ENCODE measurements at places on chromosomes 4 and X.

DNA sequence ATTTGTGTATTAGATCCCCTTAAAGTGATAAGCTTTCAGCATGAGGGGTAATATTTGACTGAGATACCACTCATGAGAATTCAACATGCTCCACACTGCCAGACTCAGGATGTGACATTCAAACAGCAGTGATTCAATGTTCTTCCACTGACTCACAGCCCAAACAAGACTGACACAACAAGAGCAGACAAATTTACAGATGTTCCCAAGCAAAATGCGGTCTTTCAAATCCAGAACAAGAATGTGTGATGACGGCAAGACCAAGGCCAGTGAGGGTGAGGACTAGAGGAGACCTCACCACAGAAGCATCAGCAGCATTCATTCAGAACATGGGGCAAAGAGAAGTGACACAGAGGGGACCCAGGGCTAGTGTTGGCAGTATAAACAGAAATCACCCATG lies 99.3 kb upstream of the GRIA3 start:
- no peak for DNase-seq

DNA sequence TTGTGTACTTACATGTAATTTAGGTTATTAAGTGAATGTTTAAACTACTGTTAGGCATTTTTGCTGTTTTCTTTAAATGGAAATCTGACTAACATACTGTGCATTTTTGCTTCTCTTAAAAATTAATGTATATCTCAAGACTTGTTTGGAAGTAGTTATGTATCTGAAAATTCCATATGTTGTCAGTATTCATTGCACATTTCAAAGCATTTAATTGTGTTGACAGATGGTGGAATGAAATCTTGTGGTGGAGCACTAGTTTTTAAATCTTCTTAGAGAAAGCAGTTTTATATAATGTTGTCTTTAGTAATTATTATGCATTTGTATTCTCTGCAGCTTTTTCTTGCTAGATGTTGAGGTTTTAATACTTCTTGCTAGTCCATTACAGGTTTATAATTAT lies 71.5 kb upstream of the MSANTD1 start:
- DNase-seq = no peak

DNA sequence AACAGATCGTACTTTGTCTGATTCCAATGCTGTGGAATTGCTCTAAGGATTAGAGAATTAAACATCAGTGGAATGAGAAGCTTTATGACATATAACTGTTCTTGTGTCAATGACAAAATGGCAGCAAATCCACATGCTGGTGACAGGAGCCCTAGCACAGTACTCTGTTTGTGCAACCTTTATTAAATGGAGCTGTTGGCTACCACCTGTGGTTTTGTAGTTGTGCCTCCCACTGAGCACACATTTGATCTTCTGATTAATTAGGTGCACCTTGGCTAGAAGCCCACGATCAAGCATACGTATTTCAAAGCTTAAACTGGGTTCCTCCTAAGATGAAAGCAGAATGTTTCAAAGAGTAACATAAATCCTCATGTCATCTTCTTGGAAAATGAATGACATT lies 394.0 kb upstream of the IGFBP7 start:
- DNase-seq = no peak

DNA sequence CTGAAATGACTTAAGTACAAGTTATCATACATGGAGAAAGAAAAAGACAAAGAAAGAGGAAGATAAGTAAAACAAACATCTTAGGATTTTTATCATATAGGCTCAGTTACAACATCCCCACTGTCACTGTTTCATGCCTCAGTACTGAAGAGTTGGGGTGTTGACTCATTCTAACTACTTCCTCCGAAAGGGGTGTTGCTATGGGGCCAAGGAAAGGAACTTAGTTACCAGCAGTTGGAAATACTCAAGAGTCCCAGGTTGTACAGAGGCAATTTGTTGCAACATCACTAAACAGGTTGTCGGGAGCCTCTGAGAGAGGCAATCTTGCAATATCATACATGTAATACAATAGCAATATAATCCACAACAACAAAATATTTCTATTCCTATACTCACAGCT lies 1264.7 kb downstream of the PCDH7 start:
- DNase-seq = no peak

- no peak for DNase-seq
Measured at GRCh38 chr4:149886786-149887490, 71.3 kb upstream of the IQCM start.

DNA sequence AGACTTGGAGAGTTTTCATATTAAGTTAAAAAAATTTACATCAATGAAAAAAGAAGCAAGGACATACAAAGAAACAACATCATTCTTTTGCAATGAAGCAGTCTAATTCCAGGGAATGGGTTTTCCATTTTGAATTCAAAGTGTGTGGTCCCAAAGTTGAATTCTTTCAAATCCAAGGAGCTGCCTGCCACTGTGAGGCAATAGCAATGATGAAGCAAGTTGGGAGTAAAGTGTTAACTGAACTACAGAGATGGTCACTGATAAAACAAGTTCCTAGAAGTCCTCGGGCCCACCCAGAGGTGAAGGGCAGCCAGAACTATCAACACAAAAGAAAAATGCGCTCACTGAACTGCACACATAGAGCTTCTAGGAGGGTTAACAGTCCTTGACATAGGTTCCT lies 115.9 kb downstream of the RAB28 start:
- DNase-seq = no peak

- no peak for DNase-seq
Measured at GRCh38 chrX:151801980-151802379, 67.4 kb downstream of the CNGA2 start.

- DNase-seq = no peak
Measured at GRCh38 chr4:46274717-46275116, 115.2 kb downstream of the GABRA2 start.

GRCh38 chrX:118211891-118212816 lies 95.5 kb upstream of the KLHL13 start:
- DNase-seq = no peak

- DNase-seq = no peak
Measured at GRCh38 chr4:4666693-4667621, 125.1 kb upstream of the STX18 start.

GRCh38 chrX:70001269-70001668 lies 48.5 kb downstream of the AWAT2 start:
- DNase-seq = no peak

GRCh38 chr4:155062948-155063347 lies 145.5 kb upstream of the NPY2R start:
- DNase-seq = no peak

GRCh38 chr4:163331629-163332376 lies 593 bp downstream of the NPY1R start:
- DNase-seq = no peak

DNA sequence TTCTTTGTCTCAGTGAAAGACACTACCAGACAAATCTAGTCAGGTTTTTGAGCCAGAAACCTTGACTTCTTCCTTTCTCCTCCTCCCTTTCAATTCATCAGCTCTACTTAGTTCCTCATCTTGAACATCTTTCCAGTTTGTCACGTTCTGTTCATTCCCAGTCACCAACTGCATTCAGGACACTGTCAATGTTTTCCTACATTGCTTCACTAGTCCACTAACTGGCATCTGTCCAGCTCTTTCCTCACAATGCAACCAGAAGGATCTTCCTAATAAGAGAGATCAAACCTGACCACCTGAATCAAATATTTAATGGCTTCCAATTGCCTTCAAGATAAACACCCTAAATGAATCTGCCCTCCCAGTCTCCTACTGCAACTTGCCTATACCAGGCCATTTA lies 52.5 kb downstream of the SYNPO2 start:
- no peak for DNase-seq

- no peak for DNase-seq
Measured at GRCh38 chr4:120052856-120053255, 13.8 kb downstream of the MAD2L1 start.

GRCh38 chr4:113116414-113117357 lies 67.2 kb downstream of the ANK2 start:
- DNase-seq = no peak

DNA sequence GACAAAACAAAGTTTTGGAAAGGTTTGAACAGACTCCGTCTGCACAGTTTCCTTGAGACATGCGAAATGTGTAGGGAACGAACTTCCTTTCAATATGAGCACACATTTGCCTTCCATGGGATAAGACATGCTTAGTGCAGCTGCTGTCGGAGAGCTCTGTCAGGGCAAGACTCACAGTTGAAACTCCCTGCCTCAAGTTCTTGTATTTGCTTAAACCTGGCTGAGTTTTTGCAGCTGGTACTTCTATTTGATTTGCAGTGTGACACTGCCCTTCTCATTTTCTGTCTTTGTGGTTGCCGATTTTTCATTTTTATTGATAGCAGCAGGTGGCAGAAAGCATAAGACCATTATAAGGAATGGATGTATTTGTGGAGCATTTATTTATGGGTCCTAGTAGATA lies 18.2 kb upstream of the RHOH start:
- no peak for DNase-seq

GRCh38 chr4:94358101-94358500 lies 15.5 kb upstream of the HPGDS start:
- no peak for DNase-seq

DNA sequence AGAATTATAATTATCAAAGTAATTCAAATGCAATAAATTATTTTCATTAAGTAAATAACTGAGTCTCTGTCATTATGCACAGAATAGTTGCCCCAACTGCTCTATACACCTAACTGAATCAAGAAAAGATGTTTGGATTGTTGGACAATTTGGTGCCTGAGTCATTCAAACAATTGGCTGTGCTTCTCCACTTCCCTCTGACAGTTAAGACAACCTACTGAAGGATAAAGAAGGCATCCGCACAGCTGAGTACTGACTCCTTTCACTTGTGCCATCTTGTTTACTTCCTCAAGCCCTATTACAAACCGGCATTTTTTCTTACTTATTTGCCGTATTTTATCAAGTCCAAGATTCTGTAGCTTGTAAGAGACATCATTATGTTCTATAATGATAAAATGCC lies 110.6 kb upstream of the C1QTNF7 start:
- no peak for DNase-seq

DNA sequence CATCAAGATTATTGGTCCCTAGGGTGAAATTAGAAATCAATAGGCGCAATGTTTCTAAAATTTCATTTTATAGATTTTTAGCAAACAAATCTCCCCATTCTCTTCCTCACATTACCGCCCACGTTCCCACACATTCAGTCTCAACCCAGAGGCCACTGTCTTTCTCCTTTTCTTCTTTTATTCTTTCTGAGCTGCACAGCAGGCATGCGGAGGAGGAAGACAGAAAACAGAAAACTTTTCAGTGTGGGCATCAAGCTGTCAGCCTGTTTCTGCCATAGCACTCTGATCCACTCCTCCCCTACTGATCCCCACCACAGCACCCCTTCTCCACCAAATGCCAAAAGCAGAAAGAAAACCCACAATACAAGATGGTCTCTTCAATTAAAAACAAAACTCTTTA lies 94.8 kb upstream of the ADAMTS3 start:
- no peak for DNase-seq

GRCh38 chr4:3462321-3462789 lies 751 bp upstream of the DOK7 start:
- DNase-seq = no peak

GRCh38 chr4:159497936-159498335 lies 395.1 kb downstream of the RAPGEF2 start:
- no peak for DNase-seq

DNA sequence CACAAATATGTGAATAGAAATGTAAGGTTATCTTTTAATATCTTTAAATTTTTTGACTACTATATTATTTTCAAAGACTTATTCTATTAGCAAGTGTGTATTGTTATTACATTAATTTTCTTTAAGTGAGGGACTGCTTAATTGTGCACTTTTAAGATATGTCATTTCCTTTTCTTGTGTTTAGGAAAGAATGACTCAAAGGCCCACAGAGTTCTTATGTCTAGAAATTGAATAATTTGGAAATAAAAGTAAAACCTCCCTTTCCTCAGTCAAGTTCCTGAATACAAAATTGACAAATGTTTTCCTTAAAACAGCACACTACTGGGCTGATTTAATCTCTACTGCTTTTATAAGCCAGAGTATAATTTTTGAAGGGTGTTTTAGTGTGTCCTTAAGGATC lies 169.7 kb downstream of the TMEM47 start:
- DNase-seq = no peak

DNA sequence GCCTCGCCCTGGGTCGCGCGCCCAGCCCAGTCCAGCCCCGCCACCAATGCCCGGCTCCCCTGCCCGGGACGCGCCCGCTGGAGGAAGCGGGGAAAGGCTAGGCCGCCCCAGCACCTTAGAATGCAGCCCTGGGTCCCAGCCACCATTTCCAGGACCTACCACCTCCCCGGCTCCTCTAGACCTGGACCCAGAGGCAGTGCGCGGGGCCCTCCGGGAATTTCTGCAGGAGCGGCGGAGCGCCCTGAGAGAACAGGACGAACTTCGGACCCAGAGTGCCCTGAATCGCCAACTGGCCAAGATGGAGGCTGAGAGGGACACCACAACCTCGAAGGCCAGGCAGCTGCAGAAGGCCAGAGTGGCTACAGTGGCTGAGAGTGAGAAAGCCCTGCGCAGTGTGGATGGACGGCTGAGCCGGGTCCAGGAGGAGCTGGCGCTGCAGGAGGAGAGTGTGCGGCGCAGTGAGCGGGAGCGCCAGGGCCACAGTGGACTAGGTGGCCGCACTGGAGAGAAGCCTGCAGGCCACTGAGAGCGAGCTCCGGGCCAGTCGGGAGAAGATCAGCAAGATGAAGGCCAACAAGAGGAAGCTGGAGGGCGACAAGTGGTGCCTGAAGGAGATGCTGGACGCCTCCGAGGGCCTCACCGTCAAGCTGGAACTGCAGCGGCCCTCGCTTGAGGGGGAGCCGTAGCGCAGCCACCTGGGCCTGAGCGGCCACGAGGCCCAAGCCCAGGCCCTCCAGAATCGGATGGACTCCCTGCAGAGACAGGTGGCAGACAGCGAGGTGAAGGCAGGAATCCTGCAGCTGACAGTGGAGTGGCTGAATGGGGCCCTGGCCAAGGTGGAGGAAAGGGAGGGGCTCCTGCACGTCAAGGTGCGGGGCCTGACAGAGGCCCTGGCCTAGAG lies 15.5 kb downstream of the SMIM10L2A start:
- DNase-seq = no peak

DNA sequence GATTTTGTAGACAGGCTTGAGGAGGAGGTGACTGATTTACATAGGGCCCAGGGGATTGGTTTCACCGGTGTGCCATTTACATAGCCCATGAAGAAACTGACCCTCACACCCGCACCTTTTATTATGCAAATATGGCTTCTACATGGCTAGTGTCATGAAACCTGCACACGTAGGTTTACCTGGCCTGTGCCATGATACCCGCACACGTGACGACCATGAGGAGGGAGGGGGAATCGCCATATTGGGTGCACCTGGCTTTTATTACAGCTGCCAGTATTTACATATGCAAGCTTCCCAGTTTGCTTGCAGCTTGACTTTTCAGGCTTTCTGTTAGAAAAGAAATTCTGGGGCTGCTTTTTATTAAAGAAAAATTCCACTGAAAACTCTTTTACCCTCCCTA lies 359.7 kb downstream of the ADAM29 start:
- DNase-seq = no peak

GRCh38 chr4:61864286-61864685 lies 664.2 kb downstream of the ADGRL3 start:
- DNase-seq = no peak

- peak; percentile 40 for DNase-seq
Measured at GRCh38 chr4:104860238-104861123, 286.2 kb upstream of the TET2 start.

GRCh38 chr4:6776920-6777635 lies 5.4 kb upstream of the KIAA0232 start:
- DNase-seq = no peak

- no peak for DNase-seq
Measured at GRCh38 chrX:82458207-82458754, 1049.8 kb upstream of the POU3F4 start.

Measured in HS-27A (cell line).